Breast epithelium (tissue), 4 donors: ENCODE measurements at places on chromosomes 2 and 18. TPM values are rescaled to one million over a fixed set of nuclear protein-coding genes. Genes with fewer than 3 reads are reported as not detected.
A peak's percentile ranks its signal among the peaks of the same experiment; 100 is the strongest.

KCNJ3 gene
- total RNA-seq = under 0.01 TPM

NEU2 gene
- not detected for total RNA-seq

DNA sequence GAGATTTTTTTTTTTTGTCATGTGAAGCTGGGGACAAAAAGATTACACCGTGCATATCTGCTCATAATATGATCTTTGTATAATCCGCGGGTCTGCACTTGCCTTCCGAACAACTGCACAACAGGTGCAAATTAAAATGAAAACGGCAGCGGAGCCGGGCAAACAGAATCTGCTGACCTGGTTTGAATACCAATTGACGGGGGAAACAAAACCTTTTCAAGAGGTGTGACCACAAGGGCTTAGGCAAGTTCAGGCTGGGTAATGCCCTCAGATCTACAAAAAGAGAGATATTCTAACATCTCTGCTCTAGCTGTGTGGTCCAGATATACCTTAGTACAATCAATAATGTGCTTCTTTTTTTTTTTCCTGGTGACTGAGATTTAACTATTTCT, 88.5 kb downstream of the ZEB2 start:
- peaks cover 5% of the 10 kb centered on the region for H3K4me1 ChIP-seq
- H3K36me3 ChIP-seq = no peaks in the 10 kb centered on the region
- no peak for DNase-seq
- no peak overlapping the region for H3K4me3 ChIP-seq

DNA sequence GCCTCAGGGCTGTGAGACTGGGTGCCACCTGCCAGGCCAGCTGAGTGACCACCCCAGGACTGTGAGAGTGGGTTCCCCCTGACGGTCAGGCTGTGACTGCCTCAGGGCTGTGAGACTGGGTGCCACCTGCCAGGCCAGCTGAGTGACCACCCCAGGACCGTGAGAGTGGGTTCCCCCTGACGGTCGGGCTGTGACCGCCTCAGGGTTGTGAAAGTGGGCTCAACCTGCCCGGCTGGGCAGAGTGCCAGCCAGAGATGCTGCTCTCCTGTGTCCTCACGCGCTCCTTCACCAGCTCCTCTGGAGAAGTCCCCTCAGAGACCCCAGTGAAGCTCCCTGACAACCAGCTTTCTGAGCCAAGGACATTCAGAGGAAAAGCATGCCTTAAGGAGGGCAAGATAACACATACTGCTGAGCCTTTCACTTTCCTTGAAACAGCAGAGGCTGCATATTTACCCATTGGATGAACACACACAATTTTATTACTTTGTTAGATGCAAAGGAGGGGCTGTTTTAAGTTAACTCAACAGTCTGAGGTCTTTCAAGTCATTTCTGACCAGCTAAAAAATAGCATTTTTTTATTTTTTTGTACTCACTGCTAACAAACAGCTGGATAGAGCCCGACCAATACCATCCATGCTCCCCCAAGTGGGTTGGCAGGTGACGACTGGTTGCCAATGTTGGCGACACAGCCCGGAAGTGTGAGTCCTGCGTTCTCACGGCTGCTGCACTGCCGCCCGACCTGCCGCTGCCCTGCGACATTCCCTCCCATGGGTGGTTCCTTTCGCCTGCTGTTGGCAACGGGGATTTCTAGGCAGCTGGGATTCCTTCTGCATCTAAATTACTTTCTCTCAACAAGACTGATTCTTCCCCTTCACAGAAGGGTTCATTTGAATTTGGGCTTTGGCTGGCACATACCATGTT, 70.7 kb downstream of the NDUFA10 start:
- no peaks in the 10 kb centered on the region for H3K36me3 ChIP-seq
- peak; percentile 34 for DNase-seq
- peak overlapping the region; percentile 25 for H3K27ac ChIP-seq
- H3K27me3 ChIP-seq = no peaks in the 10 kb centered on the region
- peaks cover 14% of the 10 kb centered on the region for H3K4me1 ChIP-seq
- H3K4me3 ChIP-seq = no peak overlapping the region
